ENCODE measurements at places on chromosomes 7 and 10.

- no peak for DNase-seq
These were observed 221.0 kb upstream of the KLF6 start for GRCh38 chr10:4006051-4006450.

GRCh38 chr7:27101171-27101956 is 1.1 kb downstream of the HOXA2 start:
- DNase-seq: peak; percentile 57

DNA sequence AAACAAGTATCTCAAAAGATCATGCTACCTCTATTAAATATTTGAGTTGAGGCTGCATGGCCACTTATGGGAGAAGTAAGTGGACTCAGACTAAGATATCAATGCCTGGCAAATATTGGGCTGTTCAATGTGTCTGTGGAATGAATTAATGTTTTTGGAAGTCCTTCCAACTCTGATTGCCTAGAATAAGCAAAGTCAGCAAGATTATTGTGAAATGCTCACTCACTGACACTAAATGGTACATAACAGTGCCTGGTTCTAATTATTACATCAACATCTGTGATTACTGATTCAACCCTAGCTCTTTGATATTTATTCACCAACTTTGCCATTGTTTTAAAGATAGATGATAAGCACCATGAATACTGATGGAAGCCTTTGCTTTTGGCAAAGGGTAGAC is 45.5 kb upstream of the HDAC9 start:
- DNase-seq: no peak

DNA sequence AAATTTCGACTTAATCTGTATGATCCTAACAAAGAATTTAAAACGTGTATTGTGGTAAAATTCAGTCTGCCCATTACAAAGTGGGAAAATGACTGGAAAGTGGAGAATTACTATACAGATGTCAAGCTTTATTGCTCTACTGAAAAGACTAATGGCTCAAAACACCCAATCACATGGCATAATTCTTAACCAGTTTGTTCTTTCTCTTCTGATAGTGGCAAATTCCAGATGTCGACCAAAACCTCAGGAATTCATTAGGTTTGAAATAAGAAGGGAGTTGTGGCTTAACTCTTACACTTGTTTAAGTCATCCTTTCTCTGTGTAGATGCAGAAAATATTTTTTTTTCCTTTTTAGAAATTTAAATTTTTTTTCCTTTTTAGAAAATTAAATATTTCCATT is 1254.9 kb upstream of the LRRN3 start:
- no peak for DNase-seq

DNA sequence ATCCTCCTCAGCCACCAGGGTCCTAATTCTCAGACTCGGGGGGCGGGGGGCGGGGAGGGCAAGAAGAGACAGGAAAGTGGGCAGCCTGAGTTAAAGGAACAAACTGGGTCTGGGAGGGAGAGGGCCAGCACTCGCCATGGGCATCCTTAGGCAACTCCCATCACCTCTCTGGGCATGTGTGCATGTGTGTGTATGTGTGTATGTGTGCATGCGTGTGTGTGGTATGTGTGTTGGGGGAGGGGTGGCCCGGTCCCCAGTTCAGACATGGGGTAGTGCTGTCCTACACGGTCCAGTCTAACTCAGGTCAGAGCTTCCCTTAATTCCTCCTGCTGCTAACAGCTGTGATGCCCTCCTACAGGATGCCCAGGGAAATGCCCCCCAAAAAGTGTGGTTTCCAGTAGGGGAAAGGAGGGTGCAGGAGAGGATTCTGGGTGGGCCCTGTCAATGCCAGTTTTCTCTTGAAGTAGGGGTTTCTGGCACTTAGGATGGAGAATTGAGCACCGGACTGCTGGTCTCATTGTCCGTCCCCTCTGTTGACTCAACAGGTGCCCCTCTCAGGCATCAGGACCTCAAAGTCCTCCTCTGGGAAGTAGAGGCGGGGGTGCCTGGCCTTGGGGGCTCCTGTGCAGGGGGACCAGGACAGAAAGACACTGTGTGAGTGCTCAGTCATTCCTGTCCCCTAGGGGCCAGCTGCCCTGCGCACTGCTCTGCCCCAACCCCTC is 15.1 kb upstream of the ZMIZ1 start:
- DNase-seq: no peak

- DNase-seq: no peak
These were observed 75.2 kb downstream of the CDH23 start for GRCh38 chr10:71471957-71472365.

GRCh38 chr7:29412912-29413311 is 150.7 kb upstream of the PRR15 start:
- no peak for DNase-seq

DNA sequence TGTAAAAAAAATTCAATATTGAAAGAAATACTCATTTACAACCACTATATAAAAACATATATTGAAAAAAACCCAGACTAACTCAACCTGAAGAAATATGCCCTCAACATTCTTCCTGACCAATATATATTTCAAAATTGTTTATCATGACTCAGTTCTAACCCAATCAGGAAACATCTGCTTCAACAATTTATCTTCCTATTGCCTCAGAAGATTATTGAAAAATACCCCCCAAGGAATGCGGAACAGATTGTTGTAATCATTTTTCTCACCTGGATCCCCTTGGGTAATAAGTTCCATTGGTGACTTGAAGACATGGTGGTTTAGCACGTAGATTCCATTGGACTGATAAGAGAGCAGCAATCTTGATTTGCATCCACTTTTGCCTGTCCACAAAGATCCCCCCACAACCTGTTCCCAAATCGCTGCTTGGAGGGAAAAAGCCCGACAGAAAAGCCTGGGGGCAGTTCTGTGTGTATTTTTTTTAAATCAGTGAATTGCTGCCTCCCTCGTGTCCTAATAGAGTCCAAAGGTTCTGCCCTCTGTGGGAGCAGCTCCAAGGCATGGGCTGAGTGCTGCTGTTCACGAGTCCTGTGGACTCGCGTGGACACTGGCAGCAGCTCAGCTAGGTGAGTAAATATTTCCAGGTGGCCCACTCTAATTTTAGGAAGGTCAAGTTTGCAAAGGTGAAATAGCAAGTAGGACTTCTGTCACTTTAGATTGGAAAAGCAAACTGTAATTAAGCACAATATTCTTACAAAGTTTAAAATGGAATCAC is 5.9 kb upstream of the INHBA start:
- DNase-seq: no peak

DNA sequence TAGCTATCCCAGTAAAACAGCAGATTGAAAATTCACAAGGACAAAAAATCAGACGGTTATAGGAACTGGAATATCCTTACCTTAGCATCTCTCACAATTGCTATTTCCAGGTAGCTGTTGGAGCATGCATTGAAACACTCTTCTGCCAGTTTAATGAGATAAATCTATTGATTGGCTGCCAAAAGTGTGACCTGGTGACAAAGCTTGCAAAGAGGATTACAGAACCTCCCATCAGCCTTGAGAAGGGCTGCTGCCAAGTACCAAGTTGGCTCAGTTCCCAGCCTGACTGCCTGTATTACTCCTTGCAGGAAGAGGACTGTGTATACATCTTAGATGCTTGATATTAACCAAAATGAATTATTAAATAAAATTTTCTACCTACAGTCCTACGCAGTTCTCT is 5.1 kb downstream of the PRLHR start:
- DNase-seq: peak; percentile 42

DNA sequence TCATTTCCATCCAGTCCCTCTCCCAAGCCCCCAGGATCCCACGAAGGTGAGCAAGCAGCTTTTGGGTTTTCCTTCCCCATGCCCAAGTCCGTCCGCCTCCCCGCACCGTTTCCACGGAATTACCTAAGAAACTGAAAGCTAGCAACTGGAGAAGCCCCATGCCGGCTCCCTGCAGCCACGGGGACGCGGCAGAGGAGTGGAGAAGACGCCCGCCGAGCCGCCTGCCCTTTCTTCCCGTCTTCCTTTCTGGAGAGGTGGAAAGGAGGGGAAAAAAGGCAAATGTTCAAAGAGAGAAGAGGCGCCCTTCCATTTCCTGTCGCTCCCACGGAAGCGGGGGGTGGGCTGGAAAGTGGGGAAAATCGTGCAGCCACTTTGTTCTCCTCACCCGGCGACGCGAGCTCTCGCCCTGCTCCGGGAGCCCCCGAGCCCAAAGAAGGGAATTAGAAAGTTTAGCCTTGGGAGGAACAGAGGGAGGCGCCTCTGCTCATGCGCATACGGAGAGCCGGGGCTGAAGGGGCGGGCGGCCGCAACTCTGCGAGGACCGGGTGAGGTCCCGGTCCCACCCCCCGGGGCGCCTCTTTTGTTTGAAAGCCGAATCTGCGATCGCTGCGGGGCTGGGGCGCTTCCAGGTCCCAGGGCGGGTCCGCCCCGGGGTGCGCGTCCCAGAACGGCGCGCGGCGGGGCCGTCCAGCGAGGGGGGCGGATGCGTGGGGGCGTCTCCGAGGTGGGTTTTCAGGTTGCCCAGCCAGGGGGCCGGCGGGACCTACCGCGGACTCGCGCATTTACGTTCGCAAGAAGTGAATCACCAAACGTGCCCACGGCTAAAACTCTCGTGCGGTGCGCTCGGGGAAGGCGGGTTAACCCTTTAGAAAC is at the start of gene LAMB1:
LAMB1 (minus strand) TSS at position 436 of the 873 bp plus-strand sequence; CDS start at position 160, 276 bp downstream.
- DNase-seq: peak; percentile 93

GRCh38 chr7:55056577-55057480 is 38.0 kb downstream of the EGFR start:
- DNase-seq: no peak

DNA sequence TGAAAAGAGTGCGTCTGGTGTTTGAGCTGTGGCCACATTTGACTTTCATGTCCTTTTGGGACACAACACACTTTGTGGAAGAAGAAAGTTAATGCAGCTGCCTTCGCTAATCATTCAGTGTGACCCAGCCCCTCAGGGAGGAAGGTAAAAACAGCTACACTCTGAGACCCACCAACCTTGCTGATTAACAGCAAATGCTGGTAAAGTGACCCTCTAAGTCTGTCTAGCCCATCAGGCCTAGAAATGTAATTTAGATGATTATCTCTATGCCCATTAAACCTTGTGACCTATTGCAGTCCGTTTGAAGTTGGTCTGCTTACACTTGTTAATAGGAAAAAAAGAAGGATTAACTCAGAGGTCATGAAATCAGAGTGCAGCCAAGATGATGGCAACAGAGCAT is 161.9 kb upstream of the WNT16 start:
- DNase-seq: no peak

DNA sequence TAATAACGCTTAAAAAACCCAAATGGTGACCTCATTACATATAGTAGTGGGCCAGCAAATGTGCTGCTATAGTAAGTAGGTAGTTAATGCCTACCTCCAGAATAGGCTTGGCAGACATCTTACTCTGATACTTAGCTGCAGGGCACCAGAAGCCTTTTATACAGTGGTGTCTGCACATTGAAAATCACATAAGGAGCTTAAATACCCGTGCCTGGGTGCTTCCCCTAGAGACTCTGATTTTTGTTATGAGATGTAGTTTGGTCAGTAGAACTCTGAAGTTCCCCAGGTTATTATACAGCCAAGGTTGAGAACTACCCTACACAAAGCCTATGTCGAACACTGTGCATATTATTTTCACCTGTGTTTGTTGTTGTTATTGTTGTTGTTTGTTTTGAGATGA is 47.2 kb downstream of the ANKIB1 start:
- DNase-seq: no peak

DNA sequence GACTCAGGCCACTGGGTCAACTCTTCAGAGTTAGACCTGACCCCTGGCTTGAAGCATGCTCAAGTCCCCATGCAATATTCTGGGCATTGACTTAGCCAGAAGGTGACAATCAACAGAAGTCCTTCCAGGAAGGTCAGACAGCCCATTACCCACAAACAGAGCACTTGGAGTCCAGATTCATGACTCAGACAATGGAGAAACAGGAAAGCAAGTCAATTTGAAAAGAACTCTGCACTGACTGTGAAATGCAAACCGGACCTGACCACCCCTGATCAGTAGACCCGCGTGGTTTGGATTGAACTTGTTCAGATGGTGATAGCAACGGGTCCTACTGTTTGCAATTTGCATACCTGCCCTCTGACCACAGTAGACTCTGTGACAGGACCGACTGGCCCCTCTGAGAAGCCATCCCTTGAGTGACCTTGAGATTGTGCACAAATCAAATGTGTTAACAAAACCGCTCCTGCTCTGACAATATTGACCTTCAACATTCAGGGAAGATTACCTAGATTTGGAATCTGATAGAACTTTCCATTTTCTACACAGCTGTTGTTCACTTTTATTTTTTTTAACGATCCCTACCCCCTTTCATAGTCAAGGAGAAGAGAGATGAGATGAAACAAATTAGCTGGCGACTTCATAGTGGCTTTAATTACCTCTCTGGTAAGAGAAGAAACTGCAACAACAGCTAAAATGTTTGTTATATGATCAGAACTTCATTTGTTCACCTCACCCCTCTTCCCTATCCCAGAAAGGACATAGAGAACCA is 138.7 kb downstream of the NRP1 start:
- no peak for DNase-seq

GRCh38 chr7:15820319-15820718 is 133.8 kb upstream of the MEOX2 start:
- DNase-seq: no peak

- peak; percentile 83 for DNase-seq
These were observed 11.7 kb upstream of the ARPC1B start for GRCh38 chr7:99362801-99363200.

DNA sequence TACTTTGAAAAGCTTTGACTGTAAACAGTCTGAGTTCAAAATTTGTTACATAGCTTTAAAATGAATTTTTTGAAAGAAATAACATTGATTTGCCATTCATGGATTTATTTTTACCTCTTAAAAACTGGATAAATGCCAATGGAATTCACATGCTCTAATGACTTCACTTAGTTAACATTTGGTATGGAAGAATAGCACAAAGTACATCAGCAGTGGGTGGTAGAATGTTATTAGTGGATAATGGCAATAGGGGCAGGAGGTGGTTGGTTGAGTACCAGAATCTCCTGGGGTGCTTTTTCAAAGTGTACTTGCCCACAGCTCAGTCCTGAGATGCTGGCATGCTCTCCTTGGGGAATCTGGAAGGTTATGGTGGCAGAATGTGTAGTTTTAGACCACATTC is 4.7 kb downstream of the PPP1R9A start:
- DNase-seq: no peak

GRCh38 chr10:123781956-123782500 is 109.6 kb downstream of the CPXM2 start:
- DNase-seq: no peak

DNA sequence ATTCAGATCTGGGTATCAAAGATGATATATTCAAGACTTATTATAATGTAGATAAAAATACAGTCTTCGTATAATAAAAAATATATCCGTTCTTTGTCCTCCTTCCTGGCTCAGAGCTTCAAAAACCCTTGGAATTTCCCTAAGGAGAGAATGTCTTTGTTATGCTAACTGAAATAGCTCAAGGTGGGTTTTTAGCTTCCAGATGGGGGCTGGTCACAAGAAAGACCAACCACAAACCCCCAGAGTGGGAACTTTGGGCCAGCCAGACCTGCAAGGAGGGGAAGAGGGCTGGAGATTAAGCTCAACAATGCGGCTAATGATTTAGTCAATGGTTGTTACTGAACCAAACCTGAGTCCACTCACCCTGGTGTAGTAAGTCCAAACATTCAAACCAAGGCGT is 196.4 kb downstream of the SDHAF3 start:
- no peak for DNase-seq

- no peak for DNase-seq
These were observed 19.0 kb upstream of the TRIM56 start for GRCh38 chr7:101066141-101066832.
